ENCODE measurements at places on chromosomes 2 and 18.

DNA sequence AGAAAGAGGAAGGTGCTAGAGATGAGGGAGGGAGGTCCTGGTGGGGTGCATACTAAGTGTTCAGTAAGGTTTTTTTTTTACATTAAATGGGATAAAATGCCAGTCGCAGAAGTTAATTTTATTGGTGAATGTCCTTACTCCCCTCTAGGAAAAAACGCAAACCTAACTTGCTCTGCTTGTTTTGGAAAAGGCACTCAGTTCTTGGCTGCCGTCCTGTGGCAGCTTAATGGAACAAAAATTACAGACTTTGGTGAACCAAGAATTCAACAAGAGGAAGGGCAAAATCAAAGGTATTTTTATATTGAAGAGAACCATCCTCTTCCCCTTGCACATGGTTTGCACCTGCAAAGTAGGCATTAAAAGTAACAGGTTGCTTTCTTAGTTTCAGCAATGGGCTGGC, 12.7 kb upstream of the IL18R1 start:
- DNase-seq, result no peak

- DNase-seq, result no peak
These were observed 2041.4 kb upstream of the CELF4 start for GRCh38 chr18:39607034-39607433.

GRCh38 chr2:212892193-212892592, 259.2 kb downstream of the IKZF2 start:
- DNase-seq, result no peak

DNA sequence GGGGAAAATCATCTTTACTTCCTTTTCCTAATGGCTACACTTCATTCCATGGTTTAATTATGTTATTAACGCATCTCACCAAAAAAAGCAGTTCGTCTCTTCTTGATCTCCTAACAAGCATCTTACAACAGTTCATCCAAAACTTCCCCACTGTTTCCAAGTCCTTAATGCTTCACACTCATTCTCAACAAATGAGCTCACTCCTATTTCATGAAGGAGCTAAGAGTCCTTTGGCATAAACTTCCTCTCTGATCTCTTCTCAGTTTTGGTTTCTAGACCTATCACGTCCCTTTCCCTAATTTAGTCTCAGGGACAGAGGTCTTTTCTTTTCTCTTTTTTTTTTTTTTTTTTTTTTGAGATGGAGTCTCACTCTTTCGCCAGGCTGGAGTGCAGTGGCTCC, 205.9 kb upstream of the SLC39A10 start:
- no peak for DNase-seq

GRCh38 chr2:231452799-231453508, 11.3 kb downstream of the NCL start:
- no peak for DNase-seq

All from esophagus squamous epithelium (tissue), 5 donors.